ENCODE measurements at places on chromosomes 11 and 22.

GRCh38 chr11:61071913-61072312 is 30.4 kb upstream of the CD5 start:
- DNase-seq, result no peak

- DNase-seq, result no peak
These were observed 25.8 kb downstream of the ART5 start for GRCh38 chr11:3615998-3616397.

DNA sequence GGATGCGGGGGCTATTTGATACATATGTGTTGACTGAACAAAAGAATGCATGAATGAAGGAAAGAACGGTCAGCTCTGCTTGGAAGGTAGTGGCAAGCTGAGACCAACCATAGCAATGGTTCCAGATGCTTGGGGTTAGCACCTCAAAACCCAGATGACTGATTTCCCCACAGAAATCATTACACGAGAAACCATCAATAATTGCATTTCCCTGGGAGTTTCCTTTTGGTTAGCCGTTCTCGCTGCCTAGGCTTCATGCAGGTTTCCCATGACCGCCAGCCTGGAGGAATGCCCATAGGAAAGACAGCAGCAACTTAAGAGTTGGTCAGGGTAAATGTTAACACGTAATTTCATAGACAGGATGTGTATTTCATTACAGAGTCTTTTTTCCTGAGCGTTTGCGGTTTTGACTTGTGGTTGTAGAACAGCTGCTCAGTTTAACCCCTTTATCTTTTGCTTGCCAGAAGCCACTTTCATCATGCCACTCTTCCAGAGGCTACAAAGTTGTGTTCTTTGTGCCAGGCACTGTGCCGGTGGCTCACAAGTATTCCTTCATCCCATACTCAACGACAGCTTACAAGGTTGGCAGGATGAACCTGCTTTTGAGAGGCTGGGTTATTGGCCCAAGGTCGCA is 2.8 kb downstream of the IL17RA start:
- DNase-seq, result peak; percentile 45

DNA sequence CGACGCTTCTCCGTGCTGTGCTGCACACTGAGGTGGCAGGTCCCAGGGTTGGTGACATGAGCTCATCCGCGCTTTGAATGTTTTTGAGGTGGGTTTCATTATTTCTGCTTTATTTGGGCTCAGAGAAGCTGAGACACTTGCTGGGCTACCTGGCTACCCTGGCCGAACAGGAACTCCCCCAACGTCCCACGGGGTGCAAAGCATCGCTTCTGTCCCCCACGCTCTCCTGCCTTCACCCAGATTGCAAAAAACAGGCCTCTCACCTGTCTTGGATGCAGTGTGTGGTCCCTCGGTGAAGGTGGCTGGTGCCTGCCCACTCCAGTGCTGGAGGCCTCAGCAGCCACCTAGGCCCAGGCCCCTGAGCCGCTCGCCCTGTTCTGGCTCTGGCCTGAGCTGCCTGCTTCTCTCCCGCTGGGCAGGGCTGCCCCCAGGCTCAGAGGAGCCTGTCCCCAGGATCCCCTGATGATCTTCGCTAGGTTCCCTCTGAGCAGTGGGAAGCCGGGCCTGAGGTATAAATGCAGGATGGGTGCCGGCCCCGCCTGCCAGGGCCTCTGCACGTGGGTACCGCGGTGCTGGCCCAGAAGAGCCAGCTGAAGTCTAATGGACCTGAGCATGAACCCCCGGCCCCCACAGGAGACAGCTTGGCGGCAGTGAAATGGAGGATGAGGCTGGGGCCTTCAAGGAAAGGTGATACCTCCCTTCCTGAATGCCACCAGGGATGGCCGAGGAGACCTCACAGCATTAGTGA is 15.8 kb upstream of the MRGPRD start:
- no peak for DNase-seq

GRCh38 chr11:8839306-8839956 is 71.6 kb upstream of the AKIP1 start:
- DNase-seq, result no peak

DNA sequence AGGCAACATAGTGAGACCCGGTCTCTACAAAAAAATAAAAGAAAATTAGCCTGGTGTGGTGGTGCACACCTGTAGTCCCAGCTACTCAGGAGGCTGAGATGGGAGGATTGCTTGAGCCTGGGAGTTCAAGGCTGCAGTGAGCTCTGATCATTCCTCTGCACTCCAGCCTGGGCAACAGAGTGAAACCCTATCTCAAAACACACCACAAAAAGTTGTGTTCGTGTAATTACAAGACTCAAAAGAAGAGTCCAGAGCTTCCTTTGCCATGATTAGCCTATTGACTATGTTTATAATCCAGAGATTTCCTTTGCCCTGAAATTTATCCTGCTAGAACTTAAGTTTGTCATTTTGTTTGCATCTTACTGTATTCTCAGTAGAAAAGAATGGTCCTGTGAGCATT is 21.0 kb downstream of the SGSM3 start:
- DNase-seq, result no peak

GRCh38 chr11:86781546-86781945 is 18.8 kb upstream of the PRSS23 start:
- DNase-seq, result no peak

Measured in GM06990 (cell line).